ENCODE measurements at places on chromosomes 1 and 21.

DNA sequence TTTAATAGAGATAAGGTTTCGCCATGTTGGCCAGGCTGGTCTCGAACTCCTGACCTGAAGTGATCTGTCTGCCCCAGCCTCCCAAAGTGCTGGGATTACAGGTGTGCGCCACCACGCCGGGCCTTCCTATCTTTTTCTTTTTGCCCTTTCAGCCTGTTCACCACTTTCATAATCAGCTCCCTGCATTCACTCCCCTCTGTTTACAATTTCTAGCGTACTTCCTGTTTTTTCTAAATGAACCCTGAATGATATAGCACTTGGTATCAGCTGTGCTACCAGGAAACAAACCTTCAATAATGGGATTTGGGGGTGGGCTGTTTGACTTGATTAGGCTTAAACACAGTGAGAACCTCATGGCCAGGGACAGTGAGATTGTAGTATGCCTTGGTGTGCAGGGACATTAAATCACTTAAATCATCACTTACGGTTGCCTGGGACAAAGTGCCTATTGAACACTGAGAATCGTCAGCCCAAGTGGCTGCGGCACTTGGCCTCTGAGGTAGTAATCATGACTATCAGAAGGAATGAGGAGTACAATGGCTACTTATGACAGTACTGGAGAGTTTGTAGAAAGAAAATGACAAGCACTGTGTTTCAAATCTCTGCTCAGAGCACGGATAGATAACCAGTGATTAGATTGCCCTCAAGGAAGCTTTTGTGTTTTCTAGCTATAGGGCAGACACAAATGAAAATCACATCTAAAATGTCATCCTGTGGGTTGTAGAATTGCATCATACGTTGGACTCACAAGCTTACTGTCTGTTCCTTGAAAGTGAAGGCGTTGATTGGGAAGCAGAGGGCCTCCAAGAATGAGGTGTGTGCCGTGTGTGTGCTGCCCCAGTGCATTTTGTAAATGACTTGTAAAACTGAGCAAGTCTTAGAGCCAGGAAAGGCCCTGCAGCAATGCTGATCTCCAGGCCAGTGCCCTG lies 661.8 kb downstream of the MATN1 start:
- no peak for DNase-seq

GRCh38 chr1:165354739-165355138 lies 1.8 kb downstream of the LMX1A start:
- no peak for DNase-seq

- no peak for DNase-seq
Measured at GRCh38 chr1:65441464-65441863, 21.0 kb downstream of the LEPR start.

DNA sequence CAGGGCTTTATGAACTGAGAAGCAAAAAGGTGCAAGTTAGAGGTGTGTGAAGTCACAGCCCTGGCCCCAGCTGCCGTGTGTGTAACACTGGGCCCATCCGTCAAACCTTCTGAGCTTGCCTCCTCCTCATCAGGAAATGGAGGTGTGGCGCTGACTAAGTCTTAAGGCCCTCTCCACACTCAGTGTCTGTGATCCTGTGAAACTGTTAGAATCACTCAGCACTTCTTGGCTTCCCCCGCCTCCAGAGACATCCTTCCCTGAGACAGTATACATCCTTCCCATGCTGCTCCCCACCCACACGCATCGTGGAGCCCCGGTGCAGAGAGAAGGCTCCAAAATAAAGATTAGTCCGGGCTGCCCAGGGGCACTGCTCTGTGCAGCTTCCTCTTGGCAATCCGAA lies 33.3 kb downstream of the LRP8 start:
- no peak for DNase-seq

- no peak for DNase-seq
Measured at GRCh38 chr1:178942285-178943198, 71.7 kb upstream of the ANGPTL1 start.

- DNase-seq = no peak
Measured at GRCh38 chr1:175124861-175125260, 57.2 kb downstream of the TNN start.

DNA sequence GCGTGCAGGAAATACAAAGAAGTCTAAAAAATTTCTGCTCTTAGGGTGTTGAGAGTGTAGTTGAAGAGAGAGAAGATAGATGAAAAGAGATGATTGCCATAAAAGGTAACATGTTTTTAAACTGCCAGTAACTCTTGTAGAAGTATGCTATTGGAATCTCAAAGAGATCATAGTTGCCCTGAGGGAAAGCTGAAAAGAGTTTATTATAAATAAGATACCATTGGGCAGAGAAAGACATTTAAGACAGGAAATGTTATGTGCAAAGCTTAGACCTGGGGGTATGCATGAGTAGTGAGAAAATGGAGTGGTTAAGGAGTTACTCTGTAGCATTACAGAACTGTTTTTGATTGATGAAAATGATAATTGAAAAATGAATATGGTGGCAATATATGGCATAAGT lies 17.6 kb downstream of the GABPA start:
- no peak for DNase-seq

GRCh38 chr1:181356505-181357340 lies 126.6 kb upstream of the CACNA1E start:
- no peak for DNase-seq

Measured in cortex of kidney (tissue), 1 donor.